ENCODE measurements at places on chromosomes 1 and 21. TPM values are rescaled to one million over a fixed set of nuclear protein-coding genes. Genes with fewer than 3 reads are reported as not detected.

GRCh38 chr1:158246650-158247049 is 7.6 kb upstream of the CD1A start:
- no peaks in the 10 kb centered on the region for H3K4me1 ChIP-seq
- H3K4me3 ChIP-seq: no peak overlapping the region
- no peak overlapping the region for H3K27ac ChIP-seq
- no peaks in the 10 kb centered on the region for H3K36me3 ChIP-seq
- no peaks in the 10 kb centered on the region for H3K27me3 ChIP-seq
- DNase-seq: peak; percentile 22

NRIP1 gene
- 6.1 TPM for polyA plus RNA-seq

CACNA1E gene
- not detected for polyA plus RNA-seq

HSPB7 gene
- polyA plus RNA-seq: 11.8 TPM

CHIA gene
- 288 TPM for polyA plus RNA-seq

KRTAP25-1 gene
- not detected for polyA plus RNA-seq
